ENCODE measurements at places on chromosomes 13 and 19.

DNA sequence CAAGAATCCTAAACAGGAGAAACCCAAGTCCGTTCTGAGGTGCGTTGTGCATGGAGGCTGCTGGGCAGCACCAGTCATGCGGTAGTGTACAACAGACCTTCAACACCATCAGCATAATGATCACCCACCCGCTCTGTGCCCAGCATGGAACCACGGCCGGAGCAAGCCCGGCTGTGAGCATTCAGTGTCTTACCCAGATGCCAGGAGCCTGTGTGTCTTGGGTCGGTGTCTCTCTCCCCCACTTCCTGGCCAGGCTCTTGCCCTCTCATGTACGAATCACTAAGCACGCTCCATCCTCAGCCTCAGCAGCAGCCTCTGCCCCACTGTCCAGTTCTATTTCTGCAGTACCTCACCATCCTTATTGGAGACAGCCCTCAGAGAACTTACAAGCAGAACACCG is 231.6 kb upstream of the IRS2 start:
- DNase-seq = no peak

- DNase-seq = no peak
These were observed 19.2 kb downstream of the KLK5 start for GRCh38 chr19:50933640-50934039.

GRCh38 chr19:41000310-41000737 is 9.2 kb downstream of the CYP2B6 start:
- no peak for DNase-seq

DNA sequence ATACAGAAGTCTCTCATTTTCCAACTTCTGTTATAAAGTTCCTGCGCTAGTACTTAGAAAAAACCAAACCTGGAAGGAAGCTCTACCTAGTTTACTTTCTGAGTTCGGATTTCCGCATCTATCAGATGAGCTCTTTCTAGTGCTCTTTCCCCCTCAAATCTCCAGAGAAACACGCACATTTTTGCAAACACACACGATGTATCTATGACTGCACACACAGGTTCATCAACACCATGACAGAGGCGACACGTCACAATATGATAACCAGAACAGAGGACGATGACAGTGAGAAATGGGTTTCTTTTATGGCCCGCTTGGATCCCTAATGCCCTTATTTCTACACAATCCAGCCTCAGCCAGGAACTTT is 629 bp upstream of the LRRC63 start:
- no peak for DNase-seq

GRCh38 chr13:94483970-94484369 is 4.5 kb upstream of the DCT start:
- DNase-seq = no peak

DNA sequence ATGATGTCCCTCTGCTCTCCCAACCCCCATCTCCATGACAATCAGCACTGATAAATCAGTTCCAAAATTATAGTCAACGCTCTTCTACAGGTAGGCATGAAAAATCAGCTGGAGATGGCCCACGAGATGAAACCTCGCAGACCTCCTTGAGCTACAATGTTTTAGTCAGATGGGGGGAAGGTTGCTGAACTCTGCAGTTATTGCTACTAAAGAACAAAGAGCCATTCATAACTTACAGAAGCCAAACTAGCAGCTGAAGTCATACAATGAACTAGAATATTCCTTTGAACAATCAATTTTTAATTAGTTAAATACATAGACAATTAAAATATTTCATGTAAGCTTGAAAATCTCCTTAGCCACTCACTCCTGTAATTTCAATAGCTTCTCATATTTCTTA is 179.2 kb downstream of the NHLRC3 start:
- DNase-seq = no peak

GRCh38 chr19:55549500-55550320 is 4.4 kb upstream of the SBK3 start:
- peak; percentile 51 for DNase-seq

GRCh38 chr19:52307275-52307674 is 10.3 kb downstream of the ZNF480 start:
- peak; percentile 3 for DNase-seq

- no peak for DNase-seq
These were observed 15.8 kb downstream of the TECR start for GRCh38 chr19:14544977-14545715.

DNA sequence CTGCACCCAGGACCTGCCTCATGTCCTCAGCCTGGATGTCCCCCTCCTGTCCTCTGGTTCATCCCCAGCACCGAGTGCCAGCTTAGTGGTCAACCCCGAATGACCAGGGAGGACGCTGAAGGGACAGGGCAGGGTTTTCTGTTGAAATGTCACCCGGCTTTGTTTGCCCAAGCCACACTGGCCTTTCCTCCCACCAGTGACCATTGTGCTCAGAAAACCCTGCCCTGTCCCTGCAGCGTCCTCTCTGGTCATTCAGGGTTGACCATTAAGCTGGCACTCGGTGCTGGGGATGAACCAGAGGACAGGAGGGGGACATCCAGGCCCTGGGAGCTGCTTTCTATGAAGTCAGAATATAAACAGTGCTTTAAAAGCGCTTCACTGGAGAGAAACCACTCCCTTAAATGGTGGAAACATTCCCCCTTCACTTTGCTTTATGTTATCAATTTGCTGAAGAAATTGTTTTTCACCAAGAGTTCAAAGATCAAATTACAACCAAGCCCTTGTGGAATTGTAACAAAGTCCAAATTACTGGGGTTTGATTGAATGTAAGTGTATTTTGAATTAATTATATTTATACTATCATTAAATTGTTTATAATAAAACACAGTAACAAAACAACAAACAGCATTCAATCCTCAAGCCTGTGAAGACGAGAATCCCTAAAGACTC is 21.4 kb downstream of the CARS2 start:
- no peak for DNase-seq

GRCh38 chr13:112447761-112448603 is 71.8 kb downstream of the SPACA7 start:
- DNase-seq = no peak

- no peak for DNase-seq
These were observed 49.6 kb downstream of the USP12 start for GRCh38 chr13:27122036-27122435.

GRCh38 chr19:16885166-16885565 is 3.6 kb upstream of the F2RL3 start:
- DNase-seq = no peak
